Non-pigmented ciliary epithelial cell (primary cell): ENCODE measurements at places on chromosomes 4 and X.

DNA sequence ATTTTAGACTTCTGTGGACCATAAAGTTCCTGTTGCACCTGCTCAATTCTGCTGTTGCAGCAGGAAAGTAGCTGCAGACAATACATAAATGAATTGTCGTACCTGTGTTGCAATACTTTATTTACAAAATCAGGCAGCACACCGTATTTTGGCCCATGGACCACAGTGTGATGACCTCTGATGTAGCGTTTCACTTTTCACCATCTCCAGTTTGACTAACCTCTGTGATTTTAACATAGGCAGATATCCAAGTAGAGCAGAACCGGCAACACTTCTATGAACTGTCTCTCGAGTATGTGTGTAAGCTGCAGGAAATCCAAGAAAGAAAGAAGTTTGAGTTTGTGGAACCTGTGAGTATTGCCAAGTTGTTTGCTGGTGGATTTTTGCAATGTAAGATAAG, 132.7 kb downstream of the ARHGAP10 start:
- no peak for DNase-seq

GRCh38 chr4:165351359-165352130, 24.1 kb downstream of the MSMO1 start:
- no peak for DNase-seq

DNA sequence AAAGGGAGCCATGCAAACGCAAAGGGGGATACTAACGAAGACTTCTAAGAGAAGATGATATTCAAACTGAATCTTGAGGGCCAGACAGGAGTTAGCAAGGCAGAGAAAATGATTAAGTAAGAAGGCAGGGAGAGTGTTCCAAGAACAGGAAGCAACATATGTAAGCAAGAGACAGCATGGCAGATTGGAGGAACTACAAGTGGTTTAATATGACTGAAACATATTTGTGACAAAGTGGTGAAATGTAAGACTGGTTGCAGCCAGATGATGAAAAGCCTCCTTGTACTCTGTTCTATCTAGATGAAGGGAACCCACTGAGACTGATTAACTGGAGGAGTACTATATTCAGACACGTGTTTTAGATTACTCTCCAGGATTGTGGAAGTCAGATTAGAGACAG, 116.6 kb upstream of the DIAPH2 start:
- no peak for DNase-seq

DNA sequence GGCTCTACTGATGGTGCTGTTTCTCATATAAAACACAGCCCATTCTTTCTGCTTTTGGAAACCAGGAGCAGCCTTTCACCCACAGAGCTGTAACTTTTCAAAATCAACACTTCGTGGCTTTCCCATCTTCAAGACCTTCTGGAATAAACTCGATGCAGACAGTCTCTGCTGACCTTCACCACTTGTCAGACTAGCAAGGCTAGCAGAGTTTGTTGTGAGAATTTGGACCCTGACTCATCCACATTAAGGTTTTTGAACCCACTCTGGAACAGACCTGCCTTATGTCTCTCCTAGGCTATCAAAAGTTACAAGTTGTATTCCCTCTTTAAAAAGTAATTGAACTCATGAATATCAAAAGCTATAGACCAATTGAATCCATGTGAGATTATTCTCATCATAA, 88.6 kb downstream of the MAML3 start:
- no peak for DNase-seq

GRCh38 chr4:74031576-74031975, 6.9 kb downstream of the CXCL3 start:
- no peak for DNase-seq

- DNase-seq: no peak
These were observed 37.2 kb upstream of the MAGEA4 start for GRCh38 chrX:151875270-151876026.

- no peak for DNase-seq
These were observed 69.9 kb downstream of the TRAPPC11 start for GRCh38 chr4:183729069-183729406.

GRCh38 chr4:71113294-71113693, 119.8 kb downstream of the DCK start:
- DNase-seq: no peak

DNA sequence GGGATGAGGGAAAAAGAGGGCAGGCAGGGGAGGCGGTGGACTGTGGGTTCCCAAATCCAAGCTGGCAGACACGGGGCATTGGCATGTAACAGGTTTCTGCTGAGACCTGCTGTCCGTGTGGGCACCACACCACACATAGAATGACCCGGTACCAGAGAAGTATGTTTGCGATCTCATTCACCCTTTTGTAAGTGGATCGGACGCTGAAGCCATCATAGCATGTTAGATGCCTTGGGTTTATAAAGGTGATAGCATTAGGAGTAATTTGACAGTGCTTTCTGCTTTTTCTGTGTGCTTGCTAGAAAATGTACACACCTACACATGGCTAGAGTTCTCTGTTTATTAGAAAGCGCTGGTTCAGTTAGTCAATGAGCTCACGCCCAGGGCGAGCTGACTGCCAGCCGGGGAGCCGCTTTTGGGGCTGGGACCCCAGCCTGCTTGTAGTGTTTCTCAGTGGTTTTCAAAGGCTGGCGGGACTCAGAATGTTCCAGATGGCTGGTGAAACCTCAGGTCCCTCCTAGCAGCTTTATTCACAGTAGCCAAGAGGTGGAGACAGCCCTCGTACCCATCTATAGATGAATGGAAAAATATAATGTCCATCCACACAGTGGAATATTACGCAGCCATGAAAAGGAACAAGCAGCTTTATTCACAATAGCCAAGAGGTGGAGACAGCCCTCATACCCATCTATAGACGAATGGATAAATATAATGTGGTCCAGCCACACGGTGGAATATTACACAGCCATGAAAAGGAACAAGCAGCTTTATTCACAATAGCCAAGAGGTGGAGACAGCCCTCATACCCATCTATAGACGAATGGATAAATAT, 579 bp downstream of the IL3RA start:
- no peak for DNase-seq

DNA sequence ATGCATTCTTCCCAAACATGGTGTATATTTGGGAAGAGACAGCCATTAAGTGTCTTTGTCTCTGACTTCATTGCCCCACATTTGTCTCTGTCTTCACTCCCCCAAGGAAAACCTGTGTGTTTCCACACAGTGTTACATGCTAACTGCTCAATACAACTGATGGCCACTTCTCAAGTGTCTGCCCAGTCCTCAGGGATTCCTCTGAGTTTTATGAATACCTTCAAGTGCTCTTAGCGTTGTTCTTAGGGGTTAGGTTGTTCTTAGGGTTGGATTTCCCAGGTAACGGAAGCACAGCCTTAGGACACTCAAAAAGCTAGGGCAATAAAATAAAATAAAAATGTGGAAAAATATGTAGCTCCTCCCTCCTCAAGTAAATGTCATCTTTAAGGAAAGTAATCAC, 64.7 kb upstream of the PLAC8 start:
- no peak for DNase-seq
